NCI-H774 (cell line): ENCODE measurements at places on chromosomes 3 and 15.

GRCh38 chr3:66098436-66098835, 59.7 kb upstream of the MAGI1 start:
- no peak for DNase-seq

GRCh38 chr15:99424978-99425656, 140.7 kb upstream of the MEF2A start:
- DNase-seq: no peak

DNA sequence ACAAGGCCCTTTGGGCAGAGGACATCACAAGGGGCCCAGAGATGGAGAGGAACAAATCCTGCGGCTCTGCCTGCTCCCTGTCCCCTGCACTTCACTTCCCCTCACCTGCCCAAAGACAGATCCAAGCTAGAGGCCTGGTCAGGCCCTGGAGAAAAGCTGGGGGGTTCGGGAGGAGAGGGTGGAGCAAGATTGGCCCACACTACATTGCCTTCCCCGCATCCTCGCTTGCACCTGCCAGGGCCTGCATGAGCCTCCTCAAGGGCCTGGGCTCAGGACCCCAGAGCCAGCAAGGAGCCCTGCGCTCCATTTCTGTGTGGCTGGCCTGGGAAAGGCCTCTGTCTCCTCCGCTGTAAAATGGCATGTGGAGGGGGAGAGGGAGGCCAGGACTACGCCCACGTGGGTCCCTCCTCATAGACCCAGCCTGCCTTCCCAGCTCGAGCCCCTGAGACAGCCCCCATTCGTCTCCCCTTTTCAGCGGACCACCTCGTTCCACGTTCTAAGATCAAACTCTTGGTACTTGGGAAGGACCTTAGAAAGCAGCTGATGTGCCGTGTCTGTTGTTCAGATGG, 106.0 kb downstream of the HMG20A start:
- DNase-seq: no peak

DNA sequence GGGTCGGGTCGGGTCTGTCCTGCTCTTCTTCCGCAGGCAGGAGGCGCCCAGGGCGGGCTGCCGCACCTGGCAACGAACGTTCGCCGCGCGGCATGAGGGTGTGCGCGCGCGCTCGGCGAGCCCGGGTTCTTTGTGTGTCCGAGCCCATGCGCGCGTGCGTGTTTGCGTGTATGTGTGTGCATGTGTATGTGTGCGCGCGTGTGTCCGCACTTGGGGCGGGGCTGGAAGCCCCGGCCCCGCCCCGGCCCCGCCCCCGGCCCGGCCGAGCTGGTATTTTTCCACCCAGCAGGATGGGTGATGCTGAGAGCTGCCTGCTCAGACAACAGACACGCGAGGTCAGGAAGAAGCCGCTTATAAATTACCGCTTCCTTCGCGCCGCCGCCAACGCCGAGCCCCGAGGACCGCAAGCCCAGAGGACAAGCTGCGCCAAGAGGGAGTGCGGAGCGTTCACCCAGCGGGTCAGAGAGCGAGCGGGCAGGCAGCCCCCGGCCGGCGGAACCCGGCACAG, at the start of gene SLC6A6:
Gene SLC6A6, plus strand, starts transcription at position 303 of the 508 bp plus-strand sequence. CDS start 41,029 bp downstream, outside the sequence.
- DNase-seq: peak; percentile 89

- no peak for DNase-seq
Measured at GRCh38 chr3:148601766-148602685, 95.7 kb upstream of the AGTR1 start.

DNA sequence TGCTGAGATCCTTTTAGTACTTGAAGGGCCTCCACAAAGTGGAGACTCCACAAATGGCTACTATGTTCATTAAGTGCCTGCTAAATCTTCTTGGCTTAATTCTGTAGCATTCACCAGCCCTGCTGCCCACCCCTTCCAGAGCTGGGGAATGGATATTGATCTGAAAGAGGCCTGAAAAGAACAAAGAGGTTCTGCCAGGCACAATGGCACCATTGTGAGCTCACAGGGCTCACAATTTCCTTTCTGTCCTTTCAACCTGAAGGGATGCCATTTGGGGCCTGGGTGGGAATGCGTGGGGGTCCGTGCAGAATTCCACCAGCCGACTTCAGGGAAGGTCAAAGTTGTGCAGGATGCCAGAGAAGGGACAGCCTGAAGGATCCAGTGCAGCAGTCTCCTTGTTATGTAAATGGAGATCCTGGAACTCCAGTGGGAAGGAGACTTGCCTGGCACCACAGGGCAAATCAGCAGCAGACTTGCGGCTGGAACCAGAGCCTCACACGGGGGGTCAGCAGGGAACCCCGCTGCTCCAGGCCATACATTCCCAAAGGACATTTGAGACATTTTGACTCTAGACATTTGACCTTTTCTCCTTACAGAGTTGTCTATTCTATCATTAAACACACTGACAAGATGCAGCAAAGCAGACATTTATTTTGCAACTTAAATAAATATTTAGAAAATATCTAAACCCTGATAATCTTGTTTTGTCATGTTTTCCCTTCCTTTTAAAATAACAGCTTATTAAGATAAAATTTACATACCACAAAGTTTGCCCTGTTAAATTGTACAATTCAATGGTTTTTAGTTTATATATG, 21.5 kb upstream of the MORF4L1 start:
- no peak for DNase-seq

- DNase-seq: no peak
Measured at GRCh38 chr3:58203541-58203940, 7.2 kb downstream of the DNASE1L3 start.

DNA sequence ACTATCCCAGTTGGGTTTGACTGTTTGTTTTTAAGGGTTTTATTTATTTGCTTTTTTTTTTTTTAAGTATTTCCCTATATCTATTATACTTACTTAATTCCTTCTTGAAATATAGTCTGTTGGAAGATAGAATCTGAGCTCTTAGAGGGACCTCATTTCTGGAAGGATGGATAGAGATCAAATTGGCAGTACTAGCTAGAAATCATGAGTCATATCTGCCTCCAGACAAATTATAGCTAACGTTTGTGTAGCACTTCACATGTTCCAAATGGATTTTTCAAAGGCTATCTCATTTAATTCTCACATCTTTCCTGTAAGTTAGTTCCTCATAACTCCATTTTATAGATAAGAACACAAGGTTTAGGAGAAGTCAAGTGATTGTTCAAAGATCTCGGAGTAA, 384.7 kb downstream of the ZIC1 start:
- DNase-seq: no peak

GRCh38 chr3:47419083-47420043, 38.5 kb downstream of the PTPN23 start:
- DNase-seq: no peak

DNA sequence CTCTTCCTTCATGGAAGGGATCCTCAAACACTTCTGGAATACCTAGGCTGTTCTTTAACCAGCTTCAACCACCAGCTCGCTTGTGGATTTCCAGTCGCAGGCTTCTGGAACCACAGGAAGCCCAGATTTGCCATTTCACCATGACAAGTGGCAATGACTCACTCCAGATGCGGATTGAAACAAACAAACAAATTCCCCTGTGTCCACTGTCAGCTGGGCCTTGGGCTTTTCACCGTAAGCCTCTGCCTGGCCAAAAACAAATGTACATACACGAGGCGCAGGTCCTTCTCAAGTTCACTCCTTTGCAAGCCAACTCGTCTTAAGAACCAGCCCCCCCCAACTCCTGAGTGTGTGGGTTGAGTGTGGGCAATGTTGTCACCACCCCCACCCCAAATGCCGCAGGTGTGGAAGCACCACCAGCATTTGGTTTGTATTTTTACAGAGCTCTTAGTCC, 8.8 kb downstream of the BCL6 start:
- DNase-seq: no peak

DNA sequence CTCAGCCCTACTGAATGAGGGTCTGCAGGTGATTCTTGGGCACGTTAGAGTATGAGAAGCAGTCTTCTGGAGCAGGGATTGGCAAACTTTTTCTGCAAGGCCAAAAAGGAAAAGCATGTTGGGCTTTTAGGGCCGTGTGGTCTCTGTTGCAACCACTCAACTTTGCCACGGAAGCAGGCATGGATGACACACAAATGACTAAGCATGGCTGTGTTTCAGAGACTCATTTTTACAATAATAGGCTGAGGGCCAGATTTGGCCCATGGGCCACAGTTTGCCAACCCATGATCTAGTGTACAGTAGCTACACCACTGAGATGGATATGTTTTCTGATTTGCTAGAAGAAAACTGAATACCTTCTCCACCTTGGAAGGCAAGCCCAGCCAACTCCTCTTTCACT, 66.1 kb upstream of the PRICKLE2 start:
- DNase-seq: no peak

DNA sequence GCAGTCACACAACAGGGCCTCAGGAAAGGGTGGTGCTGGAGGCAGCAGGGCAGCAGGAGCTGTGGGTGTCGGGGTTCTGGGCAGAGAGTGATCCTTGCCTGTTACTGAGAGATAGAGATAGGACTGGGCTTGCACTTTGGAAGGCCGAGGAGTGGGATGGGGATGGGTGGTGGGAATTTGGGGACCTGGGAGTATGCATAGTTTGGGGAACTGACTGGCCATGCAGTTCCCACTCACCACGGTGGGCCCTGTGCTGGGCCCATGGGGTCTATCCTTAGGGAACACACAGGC, 192.5 kb upstream of the LINGO1 start:
- no peak for DNase-seq

GRCh38 chr15:74924525-74924924, 13.3 kb downstream of the COX5A start:
- DNase-seq: no peak

GRCh38 chr15:33059184-33059583, 135.3 kb downstream of the FMN1 start:
- no peak for DNase-seq

DNA sequence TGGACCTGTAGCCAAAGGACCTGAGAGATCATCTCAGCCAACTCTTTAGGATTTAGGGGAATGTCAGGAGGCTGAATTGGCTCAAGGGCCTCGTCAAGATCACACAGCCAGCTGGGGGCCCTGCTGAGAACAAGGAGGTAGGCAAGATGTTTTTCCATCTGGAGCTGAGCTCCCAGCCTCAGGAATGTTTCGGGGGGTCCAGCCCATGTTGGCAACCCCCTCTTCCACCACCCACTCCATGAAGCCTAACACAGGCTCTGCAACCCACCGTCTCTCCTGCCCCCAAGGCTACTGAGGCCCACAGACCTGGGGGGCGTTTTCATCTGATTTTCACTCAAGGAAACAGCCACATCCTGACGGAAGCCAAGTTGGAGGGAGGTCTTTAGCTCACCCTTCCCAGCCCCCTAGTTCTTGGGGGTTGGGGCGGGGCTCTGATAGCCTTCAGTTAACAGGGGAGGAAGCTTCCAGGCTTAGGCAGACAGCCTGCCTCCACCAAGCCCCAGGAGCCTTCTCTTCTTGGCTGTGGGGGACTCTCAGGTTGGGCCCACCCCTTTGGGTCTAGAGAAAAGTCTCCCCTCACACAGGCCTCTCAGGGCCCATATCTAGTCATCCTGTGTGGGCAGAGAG, 48.8 kb downstream of the EPHB3 start:
- DNase-seq: no peak

DNA sequence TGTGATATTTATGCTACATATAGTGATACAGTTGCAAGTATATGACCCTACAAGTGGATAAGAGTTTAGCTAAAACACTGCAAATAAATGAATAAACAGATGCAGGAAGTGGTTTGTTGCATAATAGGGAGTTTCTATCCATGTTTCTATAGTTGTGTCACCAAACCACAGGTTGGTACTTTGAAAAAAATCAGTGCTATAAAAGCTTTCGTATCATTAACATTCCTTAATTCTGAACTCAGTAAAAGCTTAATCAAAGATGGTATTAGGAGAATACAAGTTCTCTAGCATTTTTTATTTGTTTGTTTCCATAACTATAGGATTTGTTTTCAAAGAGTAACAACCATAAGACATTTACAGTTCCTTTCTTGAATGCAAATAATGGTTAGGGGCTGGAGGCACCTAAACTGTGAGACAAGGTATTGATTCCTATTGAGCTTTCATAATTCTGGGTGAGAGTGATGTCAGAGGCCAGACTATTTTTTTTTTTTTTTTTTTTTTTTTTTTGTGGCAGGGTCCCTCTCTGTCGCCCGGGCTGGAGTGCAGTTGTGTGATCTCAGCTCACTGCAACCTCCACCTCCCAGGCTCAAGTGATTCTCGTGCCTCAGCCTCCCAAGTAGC, 29.6 kb downstream of the CPOX start:
- no peak for DNase-seq

DNA sequence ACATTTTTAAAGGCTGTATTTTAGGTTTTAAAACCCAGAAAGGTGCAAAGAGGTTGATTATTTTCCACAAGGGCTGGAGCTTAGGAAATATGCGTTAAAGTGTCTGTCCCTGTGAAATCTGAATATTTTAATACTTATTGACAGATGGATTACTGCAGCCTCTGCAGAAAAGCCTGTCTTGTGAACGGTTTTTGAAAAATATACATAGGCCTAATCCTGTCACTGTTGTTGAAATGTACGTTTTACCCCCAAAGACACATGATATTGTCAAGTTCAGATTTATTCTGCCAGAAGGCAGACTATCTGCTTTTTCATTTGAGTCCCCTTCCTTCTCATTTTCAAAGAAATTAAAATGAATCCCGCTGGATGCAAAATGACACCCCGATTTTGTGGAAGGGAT, 2.2 kb upstream of the BCL6 start:
- no peak for DNase-seq

GRCh38 chr3:122640437-122640999, 40.1 kb upstream of the PARP14 start:
- DNase-seq: no peak

GRCh38 chr3:87997298-87997697, 61.5 kb downstream of the CGGBP1 start:
- no peak for DNase-seq

GRCh38 chr3:149315694-149316093, 17.7 kb downstream of the TM4SF18 start:
- no peak for DNase-seq

GRCh38 chr3:49422379-49423248, at the start of gene AMT:
AMT (minus strand) TSS chr3:49422473; CDS start chr3:49422450, 23 bp downstream.
- DNase-seq: no peak

GRCh38 chr15:25643120-25643519, 204.3 kb upstream of the UBE3A start:
- no peak for DNase-seq

DNA sequence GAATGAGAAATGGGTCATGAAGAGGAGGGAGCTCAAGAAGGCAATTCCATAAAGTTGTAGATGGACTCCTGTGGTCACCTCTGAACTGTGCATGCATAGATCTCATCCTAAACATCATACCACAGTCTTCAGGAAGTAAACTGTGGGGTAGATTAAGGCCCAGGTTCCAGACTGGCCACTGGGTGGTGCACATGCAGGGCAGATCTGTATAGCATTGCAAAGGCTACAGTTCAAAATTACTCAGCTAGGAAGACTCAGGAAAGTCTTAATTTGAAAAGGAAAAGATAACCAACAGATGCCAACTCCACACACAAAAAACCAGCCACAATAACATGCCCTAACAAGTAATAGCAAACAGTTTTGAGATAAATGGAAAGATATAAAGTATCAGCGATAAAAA, 20.3 kb downstream of the KY start:
- DNase-seq: no peak
